ENCODE measurements at places on chromosomes 6 and 20.

DNA sequence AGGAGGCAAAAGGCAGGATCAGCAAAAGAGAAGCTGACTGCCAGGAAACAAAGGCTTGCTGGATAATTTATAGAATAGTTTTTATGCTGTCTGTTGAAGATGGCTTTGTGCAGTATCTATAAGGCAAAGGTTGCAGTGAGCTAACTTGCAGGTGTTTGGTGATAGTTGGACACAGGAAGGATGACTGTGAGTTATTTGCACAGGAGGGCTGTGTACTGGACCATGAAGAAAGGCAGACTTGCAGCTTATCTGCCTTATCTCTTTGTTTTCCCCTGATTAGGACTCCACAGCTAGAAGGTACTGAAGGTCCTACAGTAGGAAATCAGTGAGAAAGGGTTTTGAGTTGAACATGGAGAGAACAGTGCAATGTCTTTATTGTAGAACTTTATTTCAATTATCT lies 2.1 kb downstream of the BTN1A1 start:
- DNase-seq, result no peak

- no peak for DNase-seq
These were observed 77.0 kb downstream of the MMS22L start for GRCh38 chr6:97205966-97206365.

DNA sequence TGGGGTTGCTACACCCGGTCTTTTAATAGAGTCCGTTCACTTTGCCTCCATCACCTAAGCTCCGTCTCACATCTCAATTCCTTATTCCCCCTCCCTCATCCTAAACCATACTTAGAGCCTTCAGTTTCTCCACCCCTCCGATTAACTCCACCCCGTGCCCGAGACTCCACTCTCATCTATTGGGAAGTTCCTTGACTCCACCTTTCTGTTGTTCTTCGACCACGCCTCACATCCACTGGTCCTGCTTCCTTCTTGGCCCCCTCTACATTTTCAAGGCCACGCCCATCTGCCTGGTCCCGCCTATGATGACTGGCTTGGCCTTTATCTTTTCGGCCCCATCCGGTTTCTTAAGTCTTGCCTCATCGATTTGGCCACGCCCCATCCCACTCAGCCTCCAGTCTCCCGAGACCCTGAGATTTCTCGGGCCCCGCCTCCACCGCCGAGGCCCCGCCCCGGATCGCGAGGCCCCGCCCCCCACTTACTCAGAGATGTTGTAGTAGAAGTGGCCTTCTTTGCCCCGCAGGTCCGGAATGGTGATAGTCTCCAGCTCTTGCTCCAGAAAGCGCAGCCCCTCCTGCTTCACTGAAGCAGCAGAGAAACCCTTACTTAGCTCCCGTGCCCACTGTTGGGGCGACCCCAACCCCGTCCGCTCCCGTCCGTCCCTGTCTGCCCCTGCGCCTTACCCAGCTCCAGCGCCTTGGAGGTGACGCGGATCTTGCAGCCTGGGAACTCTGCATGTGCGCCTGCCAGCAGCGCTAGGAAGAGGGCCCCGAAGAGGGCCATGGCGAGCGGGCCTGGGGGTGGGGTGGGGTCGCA lies 1.1 kb downstream of the PLTP start:
- DNase-seq, result peak; percentile 76

GRCh38 chr6:125363824-125364165 lies 62.0 kb upstream of the HDDC2 start:
- no peak for DNase-seq

DNA sequence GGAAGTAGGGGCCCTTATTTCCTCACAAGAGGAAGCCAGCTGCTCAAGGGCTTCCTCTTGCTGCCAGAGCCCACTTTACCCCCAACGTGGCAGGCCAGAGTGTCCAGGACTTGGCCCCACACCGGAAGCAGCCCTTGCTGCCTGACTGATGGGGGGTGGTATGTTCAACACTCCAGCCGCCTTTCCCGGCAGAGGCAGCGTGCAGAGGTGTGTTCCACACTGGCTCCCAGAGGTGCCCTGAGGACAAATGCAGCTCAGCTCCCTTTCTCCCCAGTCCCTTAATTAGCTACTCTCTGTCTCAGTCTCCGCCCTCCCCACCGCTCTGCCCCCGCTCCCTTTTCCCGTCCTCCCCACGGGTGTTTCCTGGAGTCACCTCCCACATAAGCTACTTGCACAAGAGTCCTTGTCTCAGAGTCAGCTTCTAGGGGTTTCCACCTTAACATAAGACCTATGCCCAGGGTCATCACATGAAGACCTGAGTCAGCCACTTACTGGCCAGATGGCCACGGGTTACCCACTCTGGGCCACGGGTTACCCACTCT lies 61.7 kb upstream of the SHLD1 start:
- DNase-seq, result no peak

Data from activated effector memory CD4-positive, alpha-beta T cell treated with Interleukin-2 at 50 U/mL for 16 hours (primary cell).